Epithelial cell of umbilical artery (primary cell): ENCODE measurements at places on chromosomes 3 and 15. TPM values are rescaled to one million over a fixed set of nuclear protein-coding genes. Genes with fewer than 3 reads are reported as not detected.

The HHATL gene
- not detected in 2 replicates for total RNA-seq

The GASK1A gene
- total RNA-seq = not detected in 2 replicates

The CSNK1G1 gene
- total RNA-seq = 18.8 and 26.3 TPM in 2 replicates

The GPR27 gene
- total RNA-seq = under 0.01 TPM in 1 of 2 replicates, not detected in the other

The HTD2 gene
- 6.5 and 14.6 TPM in 2 replicates for total RNA-seq

The NEIL1 gene
- total RNA-seq = 13.3 and 17.5 TPM in 2 replicates

The SLC24A5 gene
- total RNA-seq = under 0.01 TPM in 1 of 2 replicates, not detected in the other

The SPRED1 gene
- 19.6 and 23.1 TPM in 2 replicates for total RNA-seq

The DIS3L gene
- total RNA-seq = 18.8 and 24.2 TPM in 2 replicates

The STARD9 gene
- 2.9 and 5.8 TPM in 2 replicates for total RNA-seq

The PLSCR2 gene
- total RNA-seq = not detected in 2 replicates

The FBN1 gene
- 57.8 and 82.2 TPM in 2 replicates for total RNA-seq

The IQGAP1 gene
- 108 and 176 TPM in 2 replicates for total RNA-seq

The ISLR2 gene
- total RNA-seq = not detected in 2 replicates

The SOX2 gene
- not detected in 2 replicates for total RNA-seq

The CCR1 gene
- not detected in 2 replicates for total RNA-seq

The TIMP4 gene
- total RNA-seq = not detected in 2 replicates

The IL12A gene
- total RNA-seq = 1.3 and 6.4 TPM in 2 replicates

The IL17RE gene
- total RNA-seq = 0.32 TPM in 1 of 2 replicates, not detected in the other

The A4GNT gene
- total RNA-seq = not detected in 2 replicates

The WDR72 gene
- total RNA-seq = not detected in 2 replicates

The LRRIQ4 gene
- total RNA-seq = not detected in 2 replicates

The FBXO40 gene
- under 0.01 TPM in 1 of 2 replicates, not detected in the other for total RNA-seq

The ICE2 gene
- total RNA-seq = 28.3 and 32.8 TPM in 2 replicates

The GUCA1C gene
- not detected in 2 replicates for total RNA-seq
